ENCODE measurements at places on chromosomes 5 and 9. TPM values are rescaled to one million over a fixed set of nuclear protein-coding genes. Genes with fewer than 3 reads are reported as not detected.

DNA sequence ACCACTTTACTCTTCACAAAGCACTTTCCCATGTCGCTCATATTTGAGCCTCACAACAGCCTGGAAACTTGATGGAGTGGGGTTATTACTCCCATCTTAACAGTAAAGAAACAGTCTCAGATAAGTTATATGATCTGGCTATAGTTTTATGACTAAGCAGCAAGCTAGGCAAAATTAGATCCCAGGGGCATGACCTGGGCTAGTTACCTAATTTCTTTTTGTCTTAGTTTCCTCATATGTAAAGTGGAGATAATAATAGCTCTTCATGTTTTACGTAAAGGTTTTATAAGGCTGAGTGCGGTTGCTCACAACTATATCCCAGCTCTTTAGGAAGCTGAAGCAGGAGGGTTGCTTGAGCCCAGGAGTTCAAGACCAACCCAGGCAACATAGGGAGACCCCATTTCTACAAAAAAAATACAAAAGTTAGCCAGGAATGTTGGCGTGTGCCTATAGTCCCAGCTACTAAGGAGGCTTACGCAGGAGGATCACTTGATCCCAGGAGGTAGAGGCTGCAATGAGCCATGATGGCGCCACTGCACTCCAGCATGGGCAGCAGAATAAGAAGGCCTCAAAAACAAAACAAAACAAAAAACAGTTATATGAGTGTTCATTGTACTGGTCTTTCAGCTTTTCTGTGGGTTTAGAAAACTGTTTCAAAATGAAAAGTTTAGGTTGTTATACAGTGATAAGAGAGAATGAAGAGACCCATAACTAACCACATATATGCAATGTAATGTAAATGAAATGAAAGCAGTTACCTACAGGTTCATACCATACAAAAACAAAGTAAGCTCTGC lies 6.5 kb upstream of the PLIN2 start:
- DNase-seq = no peak

DNA sequence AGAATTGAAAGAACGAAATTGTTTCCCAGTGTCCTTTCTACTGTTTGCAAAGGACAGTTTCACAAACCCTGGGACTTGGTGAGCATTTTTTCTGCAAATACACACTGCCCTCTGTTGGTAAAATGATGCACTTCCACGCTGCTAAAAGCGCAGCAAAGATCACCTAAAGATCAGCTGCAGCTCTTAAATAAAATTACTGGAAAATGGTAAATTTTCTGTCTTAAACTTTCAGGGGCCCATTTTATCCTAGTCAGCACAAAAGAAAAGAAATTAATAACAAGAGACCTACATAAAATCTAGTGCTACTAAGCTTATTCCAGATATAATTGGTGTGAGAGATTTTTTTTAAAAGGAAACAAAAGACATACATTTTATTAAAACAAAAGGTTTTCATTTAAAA lies 566.0 kb downstream of the CAAP1 start:
- no peak for DNase-seq

GRCh38 chr5:5650242-5650641 lies 227.8 kb downstream of the ICE1 start:
- DNase-seq = no peak

The SLC9A3 gene
- total RNA-seq = 2.6 TPM

The ALDH1A1 gene
- total RNA-seq = 0.30 TPM

DNA sequence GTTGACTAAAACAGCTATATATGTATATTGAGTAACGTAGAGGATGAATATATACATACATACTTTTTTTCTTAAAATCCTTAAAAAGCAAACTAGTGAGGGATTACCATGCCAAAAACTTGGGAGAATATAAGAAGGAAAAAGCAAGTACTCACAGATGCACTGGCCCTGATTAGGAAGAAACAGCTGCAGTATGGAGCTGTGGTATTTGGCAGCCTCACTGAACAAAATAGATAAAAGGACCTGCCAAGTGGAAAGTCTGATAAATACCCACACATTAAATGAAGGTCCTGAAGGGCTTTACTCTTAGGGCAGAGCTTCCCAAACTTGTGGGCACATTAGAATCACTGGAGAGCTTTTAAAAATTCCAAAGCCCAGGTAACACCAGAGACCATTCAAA lies 80.6 kb downstream of the FEM1C start:
- DNase-seq = no peak

The SH3PXD2B gene
- 0.47 TPM for total RNA-seq

DNA sequence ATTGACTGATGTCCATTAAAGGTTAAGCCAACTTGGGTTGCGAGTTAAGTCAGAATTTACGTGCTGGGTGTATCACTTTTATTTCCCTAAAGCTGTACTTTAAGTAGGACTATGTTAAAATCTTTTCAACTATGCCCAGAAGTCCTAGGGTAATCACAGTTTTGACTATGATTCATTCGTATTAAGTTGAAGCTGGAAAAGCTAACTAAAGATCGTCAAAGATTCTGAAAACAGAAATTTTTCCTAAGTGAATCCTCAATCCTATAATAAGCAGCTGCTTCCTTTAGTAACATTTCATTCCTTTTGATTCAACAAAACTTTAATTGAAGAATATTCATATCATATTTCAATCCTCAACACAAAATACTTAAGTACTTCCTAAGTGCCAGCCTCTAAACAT lies 460.4 kb downstream of the ACTL7B start:
- DNase-seq = no peak

DNA sequence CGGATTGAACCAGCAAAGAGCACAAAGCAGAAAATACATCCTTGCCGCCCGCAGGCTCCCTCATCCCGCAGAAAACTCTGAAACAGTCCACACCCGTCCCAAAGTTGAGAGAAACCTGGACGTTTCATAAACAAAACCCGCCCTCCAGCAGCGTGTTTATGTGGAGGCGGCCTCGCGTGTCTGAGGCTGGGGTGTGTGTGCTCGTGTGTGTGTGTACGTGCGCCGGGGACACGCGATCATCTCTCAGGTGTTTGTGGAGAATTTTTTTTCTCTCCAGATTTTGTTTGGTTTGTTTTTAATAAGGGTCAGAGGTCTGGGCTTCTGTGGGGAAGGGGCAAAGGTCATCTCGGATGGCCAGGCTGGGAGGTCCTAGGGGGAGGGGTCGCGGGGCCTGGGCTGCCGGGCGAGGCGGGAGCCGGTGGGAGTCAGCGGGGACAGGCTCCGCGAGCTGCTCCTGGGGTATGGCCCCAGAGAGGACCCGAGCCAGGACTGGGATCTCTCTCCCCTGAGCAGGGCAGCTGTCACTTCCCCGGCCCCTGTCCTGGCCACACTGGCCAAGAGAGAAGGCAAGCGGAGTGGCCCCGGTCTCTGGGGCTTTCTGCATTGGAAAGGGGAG lies 206.4 kb downstream of the C9orf50 start:
- DNase-seq = peak; percentile 43

GRCh38 chr9:112841261-112841660 lies 49.4 kb downstream of the SLC46A2 start:
- no peak for DNase-seq

GRCh38 chr5:1445313-1445688 lies at the start of gene SLC6A3:
Gene SLC6A3, minus strand, starts transcription at chr5:1445440. Its CDS starts 2,243 bp downstream, at chr5:1443197.
- DNase-seq = no peak

The CTSL gene
- 27.5 TPM for total RNA-seq

- no peak for DNase-seq
Measured at GRCh38 chr9:74032421-74032820, 464.7 kb upstream of the RORB start.

- DNase-seq = no peak
Measured at GRCh38 chr5:89191374-89191773, 308.4 kb upstream of the MEF2C start.

The SIT1 gene
- total RNA-seq = 24.2 TPM

- no peak for DNase-seq
Measured at GRCh38 chr5:68554571-68555279, 339.2 kb downstream of the PIK3R1 start.

DNA sequence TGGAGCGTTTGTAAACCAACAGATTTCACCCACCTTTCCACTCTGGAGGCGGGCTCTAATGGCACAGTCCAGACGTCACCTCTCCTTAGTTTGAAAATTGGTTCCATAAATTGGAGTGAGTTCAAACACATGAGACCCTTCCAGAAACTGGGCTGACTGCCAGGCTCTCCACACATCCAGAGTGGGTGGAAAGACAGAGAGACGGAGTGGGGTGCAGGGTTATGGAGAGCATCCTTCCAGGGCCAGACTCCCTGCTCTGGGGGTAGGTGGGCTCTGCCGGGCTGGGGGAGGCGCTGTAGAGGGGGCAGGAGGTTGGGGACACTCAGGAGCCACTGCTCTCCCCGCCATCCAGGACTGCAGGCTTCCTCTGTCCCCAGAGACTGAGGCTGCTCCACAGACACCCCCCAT lies 104.7 kb upstream of the PHYKPL start:
- no peak for DNase-seq

DNA sequence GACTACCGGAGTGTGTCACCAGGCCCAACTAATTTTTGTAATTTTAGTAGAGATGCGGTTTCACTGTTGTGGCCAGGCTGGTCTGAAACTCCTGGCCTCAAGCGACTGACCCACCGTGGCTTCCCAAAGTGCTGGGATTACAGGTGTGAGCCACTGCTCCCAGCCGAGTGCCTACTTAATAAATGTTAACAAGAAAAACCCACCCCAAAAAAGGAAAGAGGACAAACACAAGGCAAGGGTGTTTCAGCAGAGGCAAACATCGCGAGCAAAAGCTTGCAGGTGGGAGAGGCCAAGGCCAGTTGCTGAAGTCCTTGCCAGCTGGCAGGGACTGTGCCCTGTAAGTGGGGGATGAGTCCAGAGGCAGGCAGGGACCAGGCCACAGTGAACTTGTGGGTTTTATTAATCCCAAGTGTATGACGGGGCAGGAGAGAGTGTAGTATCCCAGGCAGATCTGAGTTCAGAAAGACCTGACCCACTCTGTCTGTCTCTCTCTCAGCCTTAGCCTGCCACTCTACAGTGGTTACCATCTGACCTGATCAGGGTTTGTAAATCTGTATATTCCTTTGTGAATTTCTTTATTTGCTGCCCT lies 6.4 kb upstream of the FPGS start:
- no peak for DNase-seq

DNA sequence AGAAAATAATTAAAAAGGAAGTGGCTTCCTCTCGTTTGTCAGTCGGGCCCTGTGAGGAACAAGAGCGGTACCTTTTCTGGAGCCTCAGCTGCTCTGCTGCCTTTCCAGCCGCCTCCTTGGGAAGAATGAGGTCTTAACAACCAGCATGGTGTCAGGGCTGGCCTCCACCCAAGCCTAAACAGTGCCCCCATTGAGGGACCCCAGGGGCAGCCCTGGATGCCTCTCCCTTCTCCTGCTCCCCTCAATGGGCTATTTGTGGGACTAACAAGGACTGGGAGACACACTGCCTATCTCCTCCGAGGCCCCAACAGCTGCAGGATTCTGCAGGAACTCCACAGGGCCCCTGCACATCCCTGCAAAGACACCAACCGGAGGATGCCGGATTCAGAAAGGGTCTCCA lies 155.4 kb upstream of the MAP3K1 start:
- DNase-seq = no peak

The SNX18 gene
- total RNA-seq = 33.9 TPM

DNA sequence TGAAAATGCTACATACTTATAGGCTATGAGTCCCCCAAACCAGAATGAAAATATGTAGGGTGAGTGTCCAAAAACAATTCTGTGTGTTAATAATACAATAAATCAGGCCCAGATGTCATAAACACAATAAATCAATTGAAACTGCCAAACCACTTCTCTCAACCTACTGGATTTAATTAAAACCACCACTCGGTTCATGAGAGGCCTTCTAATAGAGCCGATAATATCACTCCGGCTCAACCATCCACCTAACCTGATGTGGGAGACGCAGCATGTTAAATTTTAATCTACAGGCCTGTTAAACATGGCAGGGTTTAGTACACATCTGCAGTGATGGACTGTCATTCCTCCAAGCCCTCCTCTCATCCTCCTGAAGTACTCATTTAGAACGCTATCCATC lies 734.5 kb upstream of the ZNF608 start:
- no peak for DNase-seq

- peak; percentile 42 for DNase-seq
Measured at GRCh38 chr9:134491856-134492255, 149.7 kb upstream of the COL5A1 start.

The GEMIN5 gene
- total RNA-seq = 16.3 TPM

DNA sequence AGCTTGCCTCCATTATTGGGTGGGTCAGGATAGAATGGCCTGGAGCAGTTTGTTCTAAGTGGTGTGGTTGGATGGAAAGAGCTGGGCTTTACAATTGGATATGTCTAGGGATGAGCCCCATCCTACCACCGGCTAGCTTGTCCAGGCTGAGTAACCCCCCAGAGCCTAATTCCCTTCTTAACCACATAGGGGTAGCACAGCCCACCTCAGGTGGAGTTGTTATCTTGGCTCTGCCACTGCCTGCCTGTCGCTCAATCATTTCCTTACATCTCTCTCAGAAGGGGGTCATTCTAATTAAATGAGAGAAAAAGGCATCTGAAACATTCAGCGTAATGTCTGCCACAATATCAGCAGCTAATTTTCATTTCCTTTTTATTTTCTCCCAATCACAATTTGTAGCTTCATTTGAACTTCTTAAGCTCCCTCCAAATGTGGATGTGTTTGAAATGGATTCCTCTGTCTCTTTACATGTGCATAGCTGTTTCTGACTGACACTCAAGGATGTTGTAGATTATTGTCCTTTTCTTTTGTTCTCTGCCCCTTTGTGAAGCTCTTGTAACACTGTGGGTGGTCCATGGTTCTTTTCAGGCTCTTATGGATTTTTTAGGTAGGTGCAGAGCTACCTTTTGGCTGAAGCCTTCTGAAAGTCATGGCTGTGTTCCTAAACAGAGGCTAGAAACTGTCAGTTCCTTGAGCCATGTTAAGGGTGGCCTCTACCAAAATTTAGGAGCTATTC lies 383.1 kb upstream of the KLF4 start:
- DNase-seq = no peak

- DNase-seq = no peak
Measured at GRCh38 chr5:139094154-139095131, 103.7 kb downstream of the SIL1 start.

- no peak for DNase-seq
Measured at GRCh38 chr9:26457151-26457550, 435.5 kb downstream of the CAAP1 start.

The PLAC8L1 gene
- total RNA-seq = 2.3 TPM

DNA sequence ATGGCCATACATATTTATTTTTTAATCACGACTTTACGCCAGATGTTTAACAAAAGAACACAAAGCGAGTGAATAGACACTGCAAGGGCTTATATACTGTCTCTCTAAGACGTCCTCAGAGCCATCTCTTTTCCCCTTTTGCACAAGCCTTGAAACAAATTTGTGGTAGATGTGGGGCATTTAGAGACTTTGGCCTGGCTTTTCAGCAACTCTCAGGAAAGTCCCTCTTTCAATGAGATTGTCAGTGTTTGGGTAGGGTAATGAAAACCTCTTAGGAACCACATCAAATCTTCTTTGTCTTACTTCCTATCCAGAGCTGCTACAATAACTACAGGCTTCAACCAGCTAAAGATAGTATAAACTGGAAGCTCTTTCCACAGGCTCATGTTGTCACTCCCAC lies 380.0 kb downstream of the ANXA1 start:
- DNase-seq = no peak

GRCh38 chr5:171537923-171538537 lies 118.6 kb downstream of the FGF18 start:
- DNase-seq = no peak

- no peak for DNase-seq
Measured at GRCh38 chr5:150672237-150672883, 11.3 kb downstream of the MYOZ3 start.

The GLRA1 gene
- total RNA-seq = not detected

- no peak for DNase-seq
Measured at GRCh38 chr5:145340099-145340498, 495.0 kb downstream of the PRELID2 start.

The RNF180 gene
- total RNA-seq = not detected

Data from naive thymus-derived CD8-positive, alpha-beta T cell (primary cell).